ENCODE measurements at places on chromosomes 2 and 18.
A peak's percentile ranks its signal among the peaks of the same experiment; 100 is the strongest.

GRCh38 chr2:59584958-59585357 is 968.5 kb downstream of the BCL11A start:
- no peak for ATAC-seq

GRCh38 chr2:157572725-157573124 is 55.9 kb downstream of the ACVR1C start:
- ATAC-seq, result no peak

GRCh38 chr2:224894356-224894755 is 147.9 kb downstream of the DOCK10 start:
- ATAC-seq, result peak; percentile 92

DNA sequence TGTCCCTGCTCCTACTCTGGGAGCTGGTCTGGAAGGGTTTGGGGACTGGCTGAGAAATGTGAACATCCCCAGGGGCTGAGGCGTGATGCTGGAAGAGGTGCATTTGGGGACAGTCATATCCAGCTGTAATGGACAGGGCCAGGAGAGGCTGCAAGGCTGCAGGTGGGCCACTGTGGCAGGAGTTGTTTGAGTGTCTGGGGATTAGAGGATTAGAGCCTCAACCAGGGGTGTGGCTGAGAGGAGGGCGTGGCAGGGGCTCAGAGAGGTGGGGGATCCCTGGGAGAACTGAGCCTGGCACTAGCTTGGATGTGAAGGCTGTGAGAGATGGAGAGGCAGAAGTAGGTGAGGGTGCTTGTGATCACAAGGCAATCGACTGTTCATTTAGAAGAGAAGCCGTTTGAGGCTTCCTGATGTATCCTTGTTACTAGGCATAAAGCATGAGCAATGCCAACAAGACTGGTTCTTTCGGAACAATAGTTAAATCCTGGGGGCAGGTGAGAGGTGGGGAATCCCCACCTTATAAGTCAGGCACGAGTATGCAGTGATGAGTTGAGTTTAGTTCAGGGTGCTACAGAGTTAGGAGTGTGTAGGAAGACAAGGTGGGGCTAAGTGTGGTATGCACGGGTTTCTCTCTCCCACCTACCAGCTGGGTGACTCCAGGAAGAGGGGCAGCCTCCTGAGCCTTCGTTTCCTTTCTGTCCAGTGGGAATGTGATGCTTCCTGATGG is 31.9 kb downstream of the SH3RF3 start:
- no peak for ATAC-seq

DNA sequence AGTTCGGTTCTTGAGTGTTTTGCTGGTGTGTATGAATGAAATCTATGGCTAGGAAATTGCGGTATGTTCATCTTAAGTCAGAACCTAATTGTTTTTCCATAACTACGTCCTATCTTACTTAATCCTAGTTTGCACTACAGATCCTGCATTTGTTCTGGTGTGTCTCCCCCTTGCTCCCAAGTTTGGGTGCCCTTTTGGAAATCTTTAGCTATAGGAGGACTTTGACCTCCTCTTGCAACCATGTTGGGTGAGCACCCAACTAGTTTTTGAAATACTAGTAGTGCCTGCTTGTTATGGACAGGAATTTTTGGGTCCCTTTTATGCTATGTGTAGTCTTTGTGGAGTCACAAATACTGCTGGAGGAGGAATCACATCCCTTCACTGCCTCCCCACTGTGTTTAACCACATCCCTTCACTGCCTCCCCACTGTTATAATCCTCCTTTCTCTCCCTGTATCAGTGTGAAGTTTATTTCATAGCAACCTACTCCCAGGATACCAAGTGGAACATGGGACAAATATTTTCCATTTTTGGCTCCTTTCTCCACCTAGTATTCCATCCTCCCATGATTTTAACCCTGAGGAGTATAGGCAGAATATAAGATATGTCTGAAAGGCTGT is 26.3 kb upstream of the COBLL1 start:
- ATAC-seq, result no peak

DNA sequence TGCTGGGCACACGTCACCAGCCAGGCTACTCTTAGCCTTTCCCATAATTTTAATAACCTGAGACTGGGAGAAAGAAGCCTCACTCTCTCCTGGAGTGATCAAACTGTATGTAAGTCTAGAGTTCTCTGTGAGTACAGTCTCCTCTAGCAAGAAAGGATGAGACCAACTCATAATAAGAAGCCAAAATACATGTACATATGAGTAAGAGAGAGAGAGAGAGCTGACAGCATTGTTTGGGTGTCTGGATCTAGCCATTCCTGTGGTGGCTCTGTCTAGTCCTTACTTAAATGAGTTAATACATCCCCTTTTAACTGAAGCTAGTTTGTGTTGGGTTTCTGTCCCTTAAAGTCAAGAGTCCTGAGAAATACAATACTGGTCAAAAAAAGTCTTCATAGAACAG is 26.0 kb upstream of the ANXA4 start:
- peak; percentile 70 for ATAC-seq

- no peak for ATAC-seq
Measured at GRCh38 chr2:112756207-112756606, 8.2 kb downstream of the CKAP2L start.

- no peak for ATAC-seq
Measured at GRCh38 chr18:34153711-34154110, 71.0 kb downstream of the NOL4 start.

GRCh38 chr2:239144713-239144999 is 256.2 kb downstream of the HDAC4 start:
- no peak for ATAC-seq

- ATAC-seq, result no peak
Measured at GRCh38 chr2:60148716-60149115, 404.7 kb downstream of the BCL11A start.

DNA sequence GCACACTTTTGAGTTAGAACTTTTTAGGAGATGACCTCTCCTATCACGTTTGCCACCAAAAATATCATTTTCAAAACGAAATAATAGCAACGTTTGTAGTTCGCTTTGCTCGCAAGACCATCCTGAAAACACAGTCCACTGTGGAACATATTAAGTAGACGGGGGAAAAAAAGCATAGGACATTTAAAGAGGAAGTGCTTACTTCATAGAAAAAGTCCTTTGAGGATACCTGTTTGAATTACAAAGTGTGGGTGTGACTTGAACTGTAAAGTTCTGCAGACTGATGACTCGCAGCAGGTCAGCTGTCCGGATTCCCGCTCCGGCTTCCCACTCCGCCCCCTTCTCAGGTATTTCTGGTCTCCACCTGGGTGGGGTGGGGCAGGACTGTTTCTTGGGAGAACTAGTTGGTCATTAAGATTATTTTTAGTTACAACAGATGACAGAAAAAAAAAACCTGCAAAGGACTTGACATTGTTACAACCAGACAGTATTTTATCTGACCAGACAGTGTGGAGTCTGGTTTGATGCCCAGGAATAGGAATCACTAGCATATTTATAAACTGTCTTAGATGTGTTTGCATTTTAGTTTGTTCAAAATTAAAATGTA is 13.3 kb downstream of the CNOT11 start:
- ATAC-seq, result no peak

DNA sequence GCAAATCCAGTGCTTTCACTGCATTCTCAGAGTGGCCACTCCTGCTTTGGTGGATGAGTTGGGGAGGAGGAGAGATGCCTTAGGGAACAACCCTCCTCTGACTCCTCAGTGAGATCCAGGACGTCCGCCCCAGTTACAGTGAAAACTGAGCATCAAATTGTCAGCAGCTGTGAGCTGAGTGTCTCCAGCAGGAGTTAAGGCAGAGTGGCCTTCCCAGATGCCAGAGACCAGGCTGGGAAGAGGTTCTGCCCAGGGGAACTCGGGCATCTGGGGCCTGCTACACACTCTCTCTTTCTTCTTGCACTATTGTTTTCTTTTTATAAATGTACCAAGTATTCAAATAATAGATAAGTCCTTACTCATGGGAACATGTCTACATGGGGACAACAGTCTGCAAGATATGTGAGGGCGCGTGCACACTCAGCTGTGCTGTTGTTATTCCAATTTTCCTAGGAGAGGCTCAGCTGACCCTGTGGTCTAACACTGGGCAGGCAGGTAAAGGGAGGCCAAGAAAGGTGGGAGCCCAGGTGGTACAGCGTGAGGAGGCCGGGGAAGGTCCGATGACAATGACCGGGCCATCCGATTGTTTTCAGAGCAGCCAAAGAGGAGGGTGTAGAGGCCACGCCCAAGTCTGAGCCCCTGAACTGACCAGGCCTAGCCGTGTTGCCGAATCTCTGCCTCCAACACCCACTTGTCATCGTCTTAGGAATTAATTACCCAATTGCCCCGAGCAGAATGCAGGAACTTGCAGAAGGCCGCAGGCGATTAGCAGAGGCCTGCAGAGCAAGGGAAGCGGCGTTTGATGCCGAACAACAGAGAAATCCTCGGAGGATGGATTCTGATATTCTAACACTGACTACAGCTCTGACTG is 166.9 kb downstream of the ANAPC1 start:
- ATAC-seq, result no peak

DNA sequence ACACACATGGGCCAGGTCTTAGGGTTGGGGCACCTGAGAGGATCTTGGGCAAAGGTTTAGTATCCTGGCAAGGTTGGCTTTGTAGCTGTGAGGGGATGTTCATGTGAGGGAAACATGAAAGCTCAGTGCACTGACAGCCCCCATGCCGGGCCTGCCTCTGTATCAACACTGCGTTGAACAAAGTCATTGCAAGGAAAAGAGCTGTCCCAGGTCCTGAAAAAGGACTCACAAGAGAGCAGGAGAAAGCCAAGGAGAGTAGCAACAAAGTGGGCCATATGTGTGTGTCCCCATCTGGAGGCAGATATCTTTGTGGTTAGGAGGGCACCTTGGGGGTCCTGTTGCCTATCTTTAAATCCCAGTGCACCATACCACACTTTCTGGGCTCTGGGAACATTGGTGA is 237.8 kb upstream of the THSD7B start:
- ATAC-seq, result no peak

GRCh38 chr2:240252872-240253511 is 112.5 kb upstream of the OTOS start:
- ATAC-seq, result no peak

GRCh38 chr2:20145497-20146193 is 79.3 kb downstream of the SDC1 start:
- ATAC-seq, result peak; percentile 84

DNA sequence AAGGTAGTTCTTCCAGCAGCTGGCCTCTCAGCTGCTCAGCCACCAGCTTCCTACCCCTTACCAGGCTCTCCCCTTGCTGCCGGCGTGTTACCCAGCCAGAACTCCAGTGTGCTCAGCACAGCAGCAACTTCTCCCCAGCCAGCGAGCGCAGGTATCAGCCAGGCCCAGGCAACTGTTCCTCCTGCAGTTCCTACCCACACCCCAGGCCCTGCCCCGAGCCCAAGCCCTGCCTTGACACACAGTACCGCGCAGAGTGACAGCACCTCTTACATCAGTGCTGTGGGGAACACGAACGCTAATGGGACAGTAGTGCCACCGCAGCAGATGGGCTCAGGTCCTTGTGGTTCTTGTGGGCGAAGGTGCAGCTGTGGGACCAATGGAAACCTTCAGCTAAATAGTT is 52.0 kb downstream of the ZCCHC2 start:
- ATAC-seq, result no peak
